ENCODE measurements at places on chromosomes 4 and X.

DNA sequence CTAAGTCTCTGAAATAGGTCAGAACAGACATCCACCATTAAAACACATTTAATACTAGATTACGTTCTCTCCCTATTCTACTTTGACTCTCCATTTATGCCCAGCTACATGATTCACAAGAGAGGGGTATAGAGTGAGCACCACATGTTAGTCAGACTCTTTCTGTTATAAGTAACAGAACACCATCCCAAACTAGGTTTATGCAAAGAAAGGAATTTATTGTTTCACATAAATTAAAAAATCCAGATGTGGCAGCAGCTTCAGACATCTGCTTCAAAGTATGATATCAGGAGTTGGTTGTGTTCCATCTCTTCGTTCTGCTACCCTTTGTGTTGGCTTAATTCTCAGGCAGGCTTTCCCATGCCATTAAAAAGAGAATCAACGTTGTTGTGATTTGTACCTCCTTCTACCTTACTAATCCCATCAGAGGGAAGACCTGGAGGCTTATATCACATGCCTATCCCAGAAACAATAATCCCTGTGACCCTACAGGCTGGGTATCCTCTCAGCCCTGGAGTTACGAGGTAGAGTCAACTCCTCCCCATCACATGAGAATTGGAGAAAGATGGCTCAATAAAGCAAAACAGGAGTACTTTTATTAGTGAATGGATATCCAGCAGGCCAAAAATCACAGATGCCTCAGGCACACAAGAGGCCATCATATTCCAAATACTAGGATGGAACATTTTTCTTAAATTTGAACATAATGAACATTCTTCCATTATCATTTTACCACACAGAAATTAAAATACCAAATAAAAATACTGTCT is 163.2 kb downstream of the SLC7A11 start:
- no peak for DNase-seq

DNA sequence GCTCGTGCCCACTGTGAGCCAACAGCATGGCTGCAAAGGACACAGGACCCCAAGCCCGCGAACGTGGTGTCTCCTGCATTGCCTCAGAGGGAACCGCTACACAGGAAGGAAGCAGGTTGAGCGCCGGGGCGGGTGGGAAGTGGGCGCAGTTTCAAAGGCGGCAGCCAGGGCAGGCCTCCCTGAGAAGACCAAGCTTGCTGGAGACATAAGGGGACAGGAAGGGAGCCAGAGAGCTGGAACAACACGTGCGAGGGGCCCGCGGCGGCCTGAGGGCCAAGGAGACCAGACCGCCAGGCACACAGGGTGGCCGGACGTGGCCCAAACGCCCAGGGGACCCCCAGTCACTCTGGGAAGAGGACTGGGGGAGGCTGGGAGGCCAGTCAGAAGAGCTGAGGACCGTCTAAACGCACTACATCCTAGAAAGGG is 32.0 kb downstream of the CTBP1 start:
- DNase-seq, result no peak

GRCh38 chrX:133854290-133854689 is 131.1 kb downstream of the GPC3 start:
- no peak for DNase-seq

GRCh38 chr4:89657931-89658700 is 178.8 kb downstream of the SNCA start:
- DNase-seq, result no peak

- DNase-seq, result no peak
These were observed 15.7 kb downstream of the FAM184B start for GRCh38 chr4:17765514-17766286.

DNA sequence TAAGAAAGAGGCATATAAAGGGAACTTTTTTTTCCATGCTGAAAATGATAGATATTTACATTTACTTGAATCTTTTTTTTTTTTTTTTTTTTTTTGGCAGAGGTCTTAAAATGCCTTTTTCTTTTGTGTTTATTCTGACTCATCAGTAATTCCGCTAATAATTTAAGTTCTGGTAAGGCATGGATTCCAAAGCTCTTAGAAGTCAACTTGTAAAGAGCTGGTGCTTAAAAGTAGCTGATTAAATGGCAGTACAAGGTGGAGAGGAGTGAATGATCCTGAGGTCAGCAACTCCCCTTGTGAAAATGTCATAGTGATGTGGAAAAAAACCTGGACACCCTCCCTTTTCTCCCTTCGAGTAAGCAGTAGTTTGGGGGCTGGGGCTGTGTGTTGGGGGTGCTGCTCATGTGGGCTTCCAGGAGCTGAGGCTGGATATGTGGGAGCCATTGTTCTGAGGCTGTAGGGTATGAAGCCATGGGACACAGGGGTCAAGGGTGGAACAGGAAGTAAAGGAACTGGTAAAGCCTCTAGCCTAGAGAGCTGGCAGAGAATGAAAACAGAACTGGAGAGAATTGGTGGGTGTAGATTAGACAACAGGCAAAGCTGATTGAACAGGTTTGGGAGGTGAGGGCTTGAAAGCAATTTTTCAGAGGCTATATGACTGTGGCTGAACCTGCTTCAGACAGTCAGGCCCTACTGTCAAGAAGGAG is 41.0 kb upstream of the PITX2 start:
- DNase-seq, result no peak

DNA sequence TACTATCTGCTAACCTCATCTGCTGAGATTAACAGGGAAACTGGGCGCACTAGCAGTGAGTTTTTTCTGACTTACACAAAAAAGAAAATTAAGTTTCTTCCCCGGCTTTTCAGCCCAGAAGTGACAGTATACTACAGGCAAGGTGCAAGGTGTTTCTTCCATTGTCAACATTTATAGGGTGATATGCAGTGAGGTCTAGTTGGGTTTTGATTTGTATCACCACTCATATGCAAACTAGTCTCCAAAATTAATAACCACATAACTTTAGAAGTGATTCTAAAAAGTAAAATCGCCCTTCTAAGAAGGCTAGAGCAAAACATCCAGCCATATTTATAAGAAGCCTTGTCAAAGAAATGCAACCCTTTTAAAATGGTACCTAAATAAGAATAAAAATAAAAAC is 640.1 kb downstream of the ARAP2 start:
- no peak for DNase-seq

All from NCI-H2029 treated with DMSO at 0.1 percent for 48 hours (cell line).